Stimulated activated CD4-positive, alpha-beta T cell treated with anti-CD3 and anti-CD28 coated beads, Interleukin-12 subunit alpha, Interleukin-12 subunit beta, amount 100 ng/mL, for 48 hours (primary cell): ENCODE measurements at places on chromosomes 6 and 20.

DNA sequence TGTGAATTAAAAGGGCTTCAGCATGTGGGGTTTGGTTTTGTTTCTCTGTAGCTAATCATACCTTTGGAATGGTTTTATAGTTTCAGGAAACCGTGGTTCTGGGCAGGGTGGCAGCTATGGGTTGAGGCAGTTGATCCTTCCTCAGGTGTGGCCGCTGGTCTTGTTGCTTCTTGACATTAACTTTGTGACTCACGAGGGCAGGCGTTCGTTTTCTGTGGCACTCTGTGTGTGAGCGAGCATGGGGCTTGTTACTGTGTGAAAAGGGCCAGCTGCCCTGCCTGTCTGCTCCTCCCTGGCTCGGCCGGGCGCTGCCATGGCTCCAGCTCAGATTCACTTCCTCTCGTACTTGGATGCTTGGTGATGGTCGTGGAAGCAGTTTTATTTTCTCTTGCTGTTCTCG, 16.2 kb downstream of the DNAJC5 start:
- DNase-seq: no peak

GRCh38 chr6:35082046-35082732, 59.0 kb downstream of the TCP11 start:
- no peak for DNase-seq

GRCh38 chr6:83633149-83633548, 75.8 kb downstream of the SNAP91 start:
- no peak for DNase-seq

GRCh38 chr6:123402052-123402451, 234.7 kb downstream of the TRDN start:
- no peak for DNase-seq

DNA sequence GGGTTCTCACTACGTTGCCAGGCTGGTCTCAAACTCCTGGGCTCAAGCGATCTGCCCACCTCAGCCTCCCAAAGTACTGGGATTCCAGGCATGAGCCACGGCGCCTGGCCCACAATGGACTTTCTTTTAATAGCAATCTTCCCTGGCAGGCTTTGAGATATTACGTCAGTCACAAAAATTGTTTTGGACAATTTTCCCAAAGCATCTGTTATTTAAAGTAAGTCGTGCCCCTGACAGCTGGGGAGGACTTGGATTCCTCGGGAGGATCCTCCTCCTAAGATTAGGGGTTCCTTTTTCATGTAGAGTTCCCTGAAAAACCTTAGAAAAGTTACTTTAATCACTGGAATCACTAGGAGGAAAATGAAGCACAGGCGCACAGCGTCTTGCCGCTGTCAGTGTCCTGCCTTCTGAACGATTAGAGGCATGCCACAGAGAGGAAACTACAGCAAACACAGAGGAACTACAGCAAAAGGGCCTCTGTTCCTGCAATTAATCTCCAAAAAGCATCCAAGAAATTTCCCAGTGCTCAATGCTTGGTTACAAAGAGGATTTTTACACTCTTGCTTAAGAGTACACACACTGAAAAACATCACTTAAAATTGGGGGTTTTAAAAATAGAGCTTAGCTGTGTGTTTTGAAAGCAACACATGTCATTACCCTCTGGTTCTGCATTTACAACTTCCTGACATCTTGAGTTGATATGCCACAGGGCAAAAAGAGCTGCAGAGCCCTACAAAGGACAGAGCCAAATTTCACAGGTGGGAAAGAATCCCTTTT, 4.5 kb downstream of the ACSS1 start:
- DNase-seq: no peak

- DNase-seq: peak; percentile 13
These were observed 114.5 kb upstream of the SLC22A16 start for GRCh38 chr6:110590821-110591351.

DNA sequence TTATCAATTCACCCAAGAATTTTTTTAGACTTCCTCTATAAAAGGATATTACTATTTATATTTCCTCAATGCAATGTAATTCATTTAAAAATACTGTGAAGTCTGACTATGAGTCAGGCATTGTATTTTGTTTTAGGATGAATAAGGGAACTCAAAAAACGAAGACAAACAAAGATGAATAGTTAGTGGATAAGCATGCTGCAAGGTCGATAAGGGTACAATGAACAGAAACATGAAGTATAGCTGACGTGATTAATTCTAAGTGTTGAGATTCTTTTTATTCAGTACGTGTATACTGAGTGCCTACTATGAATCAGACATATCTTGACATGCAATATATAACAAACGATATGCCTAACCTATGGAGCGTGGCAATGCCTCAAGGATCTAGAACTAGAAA, 105.4 kb downstream of the PDE10A start:
- no peak for DNase-seq

- no peak for DNase-seq
These were observed 38.1 kb upstream of the NOX3 start for GRCh38 chr6:155493694-155494143.

GRCh38 chr6:170045563-170045960, 245.3 kb downstream of the DLL1 start:
- DNase-seq: no peak

GRCh38 chr6:75147512-75147911, 58.3 kb downstream of the COL12A1 start:
- DNase-seq: no peak

DNA sequence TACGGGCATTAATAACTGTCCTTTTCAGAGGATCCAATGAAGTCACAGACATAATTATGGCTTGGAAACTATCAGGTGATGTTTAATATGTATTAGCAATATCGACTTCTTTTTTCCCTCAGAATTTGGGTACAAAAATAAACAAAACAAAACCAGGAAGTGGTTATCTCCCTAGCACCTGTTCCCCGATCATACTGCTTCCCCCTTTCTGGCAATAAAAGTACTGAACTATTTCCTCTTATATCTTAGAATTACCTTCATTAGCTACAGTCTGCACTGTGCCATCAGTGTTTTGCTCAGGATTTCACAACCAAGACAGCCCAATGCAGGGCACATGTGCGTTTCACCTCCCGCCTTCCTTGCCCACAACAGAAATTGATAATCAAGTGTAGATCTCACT, 216.9 kb upstream of the BTBD3 start:
- DNase-seq: no peak

- DNase-seq: no peak
These were observed 49.8 kb upstream of the ERVFRD-1 start for GRCh38 chr6:11161031-11161956.

DNA sequence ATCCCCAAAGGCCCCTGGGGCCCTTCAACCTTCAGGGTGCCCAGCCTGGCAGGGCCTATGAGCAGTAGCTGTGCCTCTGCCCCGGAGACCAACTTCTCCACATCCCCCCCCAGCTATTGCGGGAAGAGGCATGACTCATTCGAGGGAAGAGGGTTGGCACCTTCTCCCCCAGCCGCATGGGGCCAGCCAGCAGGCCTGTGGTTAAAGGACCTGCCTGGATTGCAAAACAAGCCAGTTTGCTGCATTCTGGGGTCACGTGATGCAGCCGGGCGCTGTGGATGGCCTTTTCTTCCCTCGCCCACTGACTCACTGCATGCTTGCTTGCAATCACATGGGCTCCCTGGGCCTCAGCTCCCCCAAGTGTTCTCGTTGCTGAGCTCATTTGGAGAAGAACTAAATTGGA, 182.5 kb downstream of the MAFB start:
- no peak for DNase-seq

DNA sequence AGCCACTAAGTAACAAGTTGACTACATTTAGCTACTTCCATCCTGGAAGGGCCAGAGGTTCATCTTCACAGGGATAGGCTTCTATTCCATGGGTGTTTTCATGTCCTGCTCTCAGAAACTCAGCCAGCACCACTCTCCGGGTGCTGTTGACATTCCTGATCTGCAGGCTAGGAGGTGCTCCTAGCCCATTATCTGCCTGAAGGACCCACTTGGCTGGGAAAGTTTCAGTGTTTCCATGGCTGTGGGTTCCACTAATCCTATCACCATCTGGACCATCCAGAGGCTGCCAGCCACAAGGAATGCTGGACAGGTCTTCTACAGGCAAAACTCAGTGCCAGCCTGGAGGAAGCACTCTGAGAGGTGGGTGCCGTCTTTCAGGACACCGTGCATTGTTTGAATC, 45.2 kb downstream of the HLA-G start:
- no peak for DNase-seq

- no peak for DNase-seq
These were observed 301.8 kb downstream of the TBC1D32 start for GRCh38 chr6:121032268-121033006.

GRCh38 chr6:57017069-57017468, 29.4 kb upstream of the KIAA1586 start:
- no peak for DNase-seq

DNA sequence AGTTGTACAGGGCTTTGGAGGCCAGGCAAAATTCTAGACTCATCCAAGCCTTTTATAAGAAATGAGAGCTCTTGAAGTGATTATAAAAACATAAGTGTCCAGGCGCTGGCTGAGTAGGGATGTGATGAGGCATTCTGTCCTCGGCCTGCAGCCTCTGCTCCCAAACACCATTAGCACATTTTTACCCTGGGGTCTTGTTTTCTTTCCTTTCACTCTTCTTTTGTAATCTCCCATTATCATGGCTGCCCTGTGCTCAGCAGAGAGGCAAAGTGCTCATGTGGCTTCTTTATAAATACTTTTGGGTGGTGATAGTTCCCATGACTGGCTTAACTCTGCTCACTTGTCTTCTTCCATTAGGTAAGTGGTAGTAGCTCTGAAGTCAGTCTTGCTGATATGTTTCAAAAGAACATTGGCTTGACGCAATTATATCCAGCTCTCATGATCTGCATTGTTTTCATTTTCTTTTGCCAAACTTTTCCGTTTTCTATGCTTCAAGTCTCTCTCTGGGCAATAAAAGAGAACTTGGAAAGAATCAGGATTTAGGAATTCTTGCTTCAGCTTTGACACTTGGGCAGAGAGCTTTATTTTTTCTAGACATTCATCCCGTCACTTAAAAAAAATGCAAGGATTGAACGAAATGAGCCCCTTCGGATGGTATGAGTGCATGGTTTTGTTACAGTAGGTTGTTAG, 61.1 kb downstream of the CAP2 start:
- no peak for DNase-seq

GRCh38 chr20:32158943-32159660, 48.4 kb downstream of the PLAGL2 start:
- DNase-seq: no peak

GRCh38 chr6:146357578-146358430, 185.8 kb upstream of the RAB32 start:
- no peak for DNase-seq
